ENCODE measurements at places on chromosomes 7 and 10.
A peak's percentile ranks its signal among the peaks of the same experiment; 100 is the strongest.

DNA sequence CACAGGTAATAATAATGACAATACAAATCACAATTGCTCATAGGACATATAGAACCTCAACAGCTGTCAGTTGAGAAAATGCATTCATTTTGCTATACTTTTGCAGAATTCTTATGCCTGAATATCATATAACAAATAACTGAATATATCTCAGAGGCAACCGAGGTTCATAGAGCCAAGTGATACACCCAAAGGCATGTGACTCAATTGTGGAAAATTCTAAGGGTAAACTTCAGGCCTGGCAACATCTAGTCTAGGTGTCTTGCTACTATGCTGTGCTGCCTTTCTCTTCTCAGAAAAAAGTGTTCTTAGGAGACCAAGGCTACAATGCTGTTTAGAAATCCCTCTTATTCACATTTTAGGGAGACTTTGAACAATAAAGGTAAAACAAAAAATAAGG is 270.7 kb downstream of the BAMBI start:
- no peak for DNase-seq

DNA sequence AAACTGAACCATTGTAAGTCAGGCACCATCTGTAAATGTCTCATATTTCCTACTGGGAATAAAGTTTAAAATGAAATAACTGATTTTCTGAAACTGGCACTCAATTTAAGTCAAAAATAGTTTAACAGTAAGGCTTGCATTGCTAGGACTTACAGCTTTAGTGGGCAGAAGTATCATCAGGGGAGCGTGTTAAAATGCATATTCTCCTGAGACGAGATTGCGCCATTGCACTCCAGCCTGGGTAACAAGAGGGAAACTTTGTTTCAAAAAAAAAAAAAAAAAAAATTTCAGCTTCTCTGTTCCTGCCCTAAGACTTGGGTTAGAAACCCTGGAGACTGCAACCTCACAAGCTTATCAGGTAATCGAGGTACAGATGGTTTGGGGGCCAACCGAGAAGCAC is 65.4 kb downstream of the UBE3C start:
- no peak for DNase-seq

DNA sequence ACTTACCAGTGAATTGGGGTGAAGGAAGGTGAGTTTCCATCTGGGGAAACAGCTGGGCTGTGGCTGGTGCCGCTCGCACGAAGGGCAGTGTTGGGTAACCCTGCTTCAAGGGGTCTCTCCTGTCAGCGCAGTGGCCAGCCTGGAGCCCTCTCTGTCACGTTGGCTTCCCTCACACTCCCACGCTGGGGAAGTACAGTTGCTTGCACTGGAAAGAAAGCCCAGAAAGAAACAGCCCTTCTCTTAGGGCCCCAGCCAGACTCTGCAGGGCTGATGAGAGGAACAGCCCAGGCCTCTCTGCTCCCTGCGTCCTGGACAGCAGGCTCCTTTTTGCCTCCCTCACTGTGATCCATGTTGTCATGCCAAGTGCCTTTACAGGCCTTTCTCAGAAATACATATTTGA is 40.3 kb upstream of the TRIM8 start:
- DNase-seq: no peak

GRCh38 chr10:79932841-79933379 is 16.0 kb downstream of the SFTPD start:
- no peak for DNase-seq

GRCh38 chr10:128069351-128070051 is 56.7 kb downstream of the MKI67 start:
- DNase-seq: peak; percentile 77

GRCh38 chr7:156117542-156118247 is 305.4 kb upstream of the SHH start:
- DNase-seq: no peak

GRCh38 chr10:58508316-58508715 is 4.4 kb upstream of the BICC1 start:
- no peak for DNase-seq

DNA sequence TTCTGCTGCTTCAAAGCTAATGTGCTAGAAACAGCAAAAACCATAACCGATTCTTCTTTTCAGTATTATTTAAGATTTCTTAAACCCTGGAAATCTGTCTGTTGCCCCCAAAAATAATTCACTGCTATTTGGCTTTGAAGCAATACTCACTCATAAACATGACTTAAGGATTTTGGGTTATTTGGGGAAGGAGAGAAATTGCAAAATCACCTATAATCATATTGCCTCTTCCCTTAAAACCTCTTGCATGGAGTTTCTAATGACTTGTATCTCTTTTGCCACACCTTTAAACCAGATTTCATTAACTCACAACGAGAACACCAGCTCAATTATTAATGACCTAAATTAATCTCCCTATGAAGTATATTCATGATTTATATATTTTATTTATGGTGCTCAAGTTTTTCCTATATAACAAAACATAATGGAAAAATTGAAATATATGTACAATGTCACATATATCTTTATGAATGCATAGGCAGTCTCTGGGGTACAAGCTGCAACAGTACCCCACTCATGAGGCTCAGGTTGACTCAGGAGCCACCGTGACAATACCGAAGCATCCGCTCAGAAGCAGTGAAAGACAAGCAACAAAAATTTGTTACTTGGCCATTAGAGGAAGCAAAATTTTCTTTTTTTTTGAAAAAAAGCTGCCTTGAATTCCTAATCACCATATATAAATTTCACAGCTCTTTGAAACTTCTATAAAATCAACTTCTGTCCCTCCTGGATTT is 3.0 kb downstream of the NAMPT start:
- DNase-seq: no peak

DNA sequence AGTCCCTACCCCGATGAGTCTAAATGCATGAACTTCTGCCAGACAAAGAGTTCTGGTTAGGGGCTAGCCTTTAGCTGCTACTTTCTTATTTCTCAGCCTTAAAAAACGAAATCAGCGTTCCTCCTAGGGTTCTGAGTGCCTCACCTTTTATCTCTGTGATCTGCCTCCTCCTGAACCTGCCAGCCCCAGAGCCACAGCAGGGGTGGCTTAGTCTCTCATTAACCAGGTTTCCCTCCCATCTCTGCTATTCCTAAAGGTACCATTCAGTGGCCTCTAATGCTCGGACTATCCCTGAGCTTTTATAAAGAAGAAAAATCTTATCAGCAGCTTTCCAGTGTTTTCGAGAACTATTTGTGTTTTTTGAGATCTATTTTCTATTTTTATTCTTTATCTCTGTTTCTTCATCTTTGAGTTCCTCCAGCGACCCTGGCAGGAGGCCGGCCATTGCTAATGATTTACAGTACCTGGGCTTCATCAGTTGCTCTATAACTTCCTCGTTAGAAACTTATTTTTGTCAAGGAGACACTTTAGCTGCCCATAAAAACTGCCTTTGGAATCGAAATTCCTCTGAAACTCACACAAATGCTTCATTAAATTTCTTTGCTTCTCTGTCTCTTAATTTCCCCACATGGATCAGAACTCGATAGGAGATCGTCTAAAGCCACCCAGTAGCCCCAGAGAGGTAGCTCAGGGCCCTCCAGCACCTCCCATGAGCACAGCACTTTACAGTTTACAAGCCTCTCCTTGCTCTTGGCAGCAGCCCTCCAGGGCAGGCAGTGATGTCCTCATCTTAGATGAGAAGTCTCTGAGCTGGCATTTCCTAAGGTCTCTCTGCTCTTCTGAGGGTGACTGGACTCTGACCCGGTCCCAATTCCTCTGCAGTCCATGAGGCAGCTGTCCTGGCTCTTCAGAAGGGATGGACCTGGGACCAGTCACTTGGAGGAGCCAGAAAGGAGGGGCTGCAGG is 149.1 kb downstream of the EBF3 start:
- no peak for DNase-seq

DNA sequence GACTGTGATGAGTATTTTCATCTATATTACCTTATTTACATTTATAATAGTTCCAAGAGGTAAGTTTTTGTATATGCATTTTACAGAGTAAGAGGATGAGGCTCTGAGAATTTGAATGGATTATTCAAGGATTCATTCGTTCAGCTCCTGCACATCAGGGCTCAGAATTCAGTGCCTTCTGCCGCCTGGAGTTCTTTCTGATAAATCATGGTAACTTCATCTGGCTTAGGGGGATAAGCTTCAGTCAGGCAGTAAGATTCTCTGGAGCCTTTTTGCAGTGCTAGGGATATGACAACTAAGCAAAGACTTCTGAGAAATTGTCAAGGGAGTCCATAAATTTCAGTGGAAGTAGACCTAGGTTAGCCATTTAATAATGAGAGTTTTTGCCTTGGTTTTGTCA is 668.6 kb downstream of the NRG3 start:
- DNase-seq: no peak

DNA sequence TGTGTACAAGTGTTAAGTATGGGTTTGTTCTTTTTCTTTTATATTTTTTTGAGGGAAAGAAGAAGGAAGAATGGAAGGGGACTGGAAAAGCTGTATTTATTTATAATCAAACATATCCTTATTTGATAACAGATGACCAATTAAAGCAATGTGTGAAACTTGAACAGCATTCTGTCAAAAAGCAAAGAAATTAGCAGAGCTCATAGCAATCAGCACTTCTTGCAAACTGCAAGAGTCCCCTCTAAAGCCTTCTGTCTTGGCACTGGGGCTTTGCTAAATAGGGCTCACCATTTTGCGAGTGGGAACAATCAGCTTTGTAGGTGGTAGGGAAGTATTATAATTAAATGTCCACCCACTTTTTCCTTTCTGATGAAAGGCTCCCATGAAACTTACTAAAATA is 164.9 kb upstream of the LRRTM3 start:
- DNase-seq: no peak

DNA sequence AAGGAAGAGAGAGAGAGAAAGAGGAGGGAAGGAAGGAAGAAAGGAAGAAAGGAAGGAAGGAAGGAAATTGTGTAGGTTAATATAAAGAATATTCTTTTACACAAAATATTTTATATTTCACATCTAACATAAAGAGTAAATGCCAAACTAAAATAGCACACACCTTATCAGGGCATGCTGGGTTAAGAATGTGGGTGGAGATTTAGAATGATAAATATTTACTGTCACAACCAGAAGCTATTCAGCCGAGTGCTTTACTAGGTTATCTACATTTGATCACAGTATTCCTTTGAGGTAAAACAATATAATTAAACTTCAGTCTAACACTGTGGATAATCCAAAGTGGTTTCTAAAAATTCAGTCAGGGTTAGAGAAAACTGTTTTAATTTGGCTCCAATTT is 103.3 kb downstream of the SEMA3A start:
- DNase-seq: no peak

DNA sequence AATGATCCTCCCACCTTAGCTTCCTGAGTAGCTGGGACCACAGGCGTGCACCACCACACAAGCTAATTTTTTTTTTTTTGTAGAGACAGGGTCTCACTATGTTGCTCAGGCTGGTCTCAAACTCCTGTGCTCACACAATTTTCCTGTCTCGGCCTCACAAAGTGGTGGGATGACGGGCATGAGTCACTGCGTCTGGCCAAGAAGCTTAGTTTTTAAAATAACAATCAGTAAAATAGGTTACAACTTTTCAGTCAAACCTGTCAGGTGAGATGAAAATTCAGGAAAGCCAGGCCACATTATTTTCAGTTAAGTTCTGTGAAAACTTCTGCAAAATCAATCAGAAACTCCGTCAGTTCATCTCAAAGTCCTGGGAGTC is 55.4 kb downstream of the FAM241B start:
- no peak for DNase-seq

DNA sequence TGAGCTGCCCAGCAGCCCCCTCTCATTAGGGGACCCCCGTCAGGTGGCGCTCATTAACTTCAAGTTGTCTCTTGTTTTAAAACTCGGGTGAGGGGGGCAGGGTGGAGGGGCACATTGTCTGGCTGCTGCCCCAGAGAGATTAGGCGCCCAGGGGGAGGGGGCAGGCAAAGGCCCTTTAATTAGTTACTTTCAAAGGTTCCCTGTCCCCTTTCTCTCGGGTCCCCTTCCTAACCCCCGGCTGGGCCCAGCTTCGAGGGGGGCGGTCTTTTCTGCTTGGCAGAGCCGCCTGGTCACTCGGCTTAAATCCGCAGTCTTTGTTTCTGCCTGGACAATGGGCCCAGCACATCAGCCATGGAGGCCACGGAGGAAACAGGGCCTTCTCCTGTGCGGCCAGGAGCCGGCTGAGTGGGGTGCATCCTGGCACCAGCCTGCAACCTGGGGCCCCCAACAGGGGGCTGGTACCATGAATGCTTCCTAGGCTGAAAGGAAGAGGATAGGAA is 38.9 kb upstream of the SLF2 start:
- DNase-seq: no peak

GRCh38 chr10:29895456-29895855 is 163.9 kb downstream of the JCAD start:
- DNase-seq: no peak

DNA sequence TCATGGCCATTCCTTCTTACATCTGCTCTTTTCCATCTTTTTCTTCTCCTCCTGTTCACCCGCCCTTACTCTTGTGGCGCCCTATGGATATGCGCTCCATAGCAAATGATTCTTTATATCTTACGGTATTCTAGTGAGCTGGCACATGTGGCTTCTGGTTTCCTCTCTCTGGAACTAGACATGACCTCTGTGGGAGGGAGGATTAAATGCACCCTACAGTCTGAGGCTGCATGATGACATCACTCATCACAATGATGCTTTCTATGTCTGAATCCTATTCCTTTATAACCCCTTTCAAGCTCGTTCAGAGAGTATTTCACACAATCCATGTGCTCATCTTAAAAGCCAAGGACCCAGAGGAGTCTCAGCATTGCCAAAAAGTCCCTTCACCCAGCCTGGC is 153.3 kb downstream of the EGFR start:
- no peak for DNase-seq

DNA sequence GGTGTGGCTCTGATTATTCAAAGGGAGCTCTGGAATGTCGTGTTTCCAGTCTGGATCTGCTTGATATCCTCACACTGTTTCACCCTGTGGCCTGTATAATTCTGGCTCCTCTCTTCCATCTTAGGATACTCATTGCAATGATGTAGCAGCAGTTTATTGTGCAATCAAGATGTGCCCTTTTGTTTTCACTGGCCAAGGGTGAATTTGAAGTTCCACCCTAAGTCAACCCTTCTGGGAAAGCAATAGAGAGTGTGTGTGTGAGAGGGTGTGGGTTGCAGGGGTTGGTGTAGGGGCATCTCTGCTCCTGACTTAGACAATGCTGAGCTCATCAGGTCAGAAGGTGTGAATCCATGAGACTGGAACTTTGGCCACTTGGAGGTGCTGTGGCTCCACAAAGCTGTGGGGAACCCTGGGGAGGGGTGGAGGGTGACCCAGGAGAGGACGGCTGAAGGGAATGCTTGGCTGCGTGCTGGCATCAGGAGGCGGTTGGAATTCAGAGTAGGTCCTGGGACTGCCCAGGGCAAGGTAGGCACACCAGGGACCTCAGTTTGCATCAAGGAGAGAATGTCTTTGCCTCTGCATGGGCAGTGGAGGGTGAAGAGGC is 118.0 kb upstream of the PRSS58 start:
- DNase-seq: no peak

GRCh38 chr7:30168835-30169573 is 34.2 kb downstream of the MTURN start:
- no peak for DNase-seq

DNA sequence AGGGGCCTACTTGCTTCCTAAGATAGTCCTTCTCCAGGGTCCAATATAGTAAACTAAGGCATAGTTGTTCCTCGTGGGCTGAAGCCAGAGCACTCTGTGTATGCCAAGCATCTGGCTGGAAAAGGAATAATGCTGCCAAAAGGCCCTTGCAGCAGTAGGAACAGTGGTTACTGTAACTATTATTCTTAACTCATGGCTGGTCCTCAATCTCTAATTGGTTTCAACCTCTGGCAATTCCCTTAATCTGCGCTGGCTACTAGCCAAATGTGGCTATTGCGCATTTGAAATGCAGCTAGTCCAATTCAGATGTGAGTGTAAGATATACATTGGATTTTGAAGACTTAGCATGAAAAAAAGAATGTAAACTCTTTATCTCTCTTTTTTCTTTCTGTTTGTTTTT is 27.8 kb upstream of the LBX1 start:
- peak; percentile 15 for DNase-seq

- no peak for DNase-seq
Measured at GRCh38 chr7:130927062-130927461, 193.1 kb upstream of the KLF14 start.

Data from NCI-H1436 (cell line).